ENCODE measurements at places on chromosomes 2 and 18.

GRCh38 chr2:182845794-182846417 is 20.5 kb downstream of the FRZB start:
- no peak for DNase-seq

- DNase-seq, result no peak
Measured at GRCh38 chr18:31056296-31056695, 13.8 kb upstream of the DSC3 start.

DNA sequence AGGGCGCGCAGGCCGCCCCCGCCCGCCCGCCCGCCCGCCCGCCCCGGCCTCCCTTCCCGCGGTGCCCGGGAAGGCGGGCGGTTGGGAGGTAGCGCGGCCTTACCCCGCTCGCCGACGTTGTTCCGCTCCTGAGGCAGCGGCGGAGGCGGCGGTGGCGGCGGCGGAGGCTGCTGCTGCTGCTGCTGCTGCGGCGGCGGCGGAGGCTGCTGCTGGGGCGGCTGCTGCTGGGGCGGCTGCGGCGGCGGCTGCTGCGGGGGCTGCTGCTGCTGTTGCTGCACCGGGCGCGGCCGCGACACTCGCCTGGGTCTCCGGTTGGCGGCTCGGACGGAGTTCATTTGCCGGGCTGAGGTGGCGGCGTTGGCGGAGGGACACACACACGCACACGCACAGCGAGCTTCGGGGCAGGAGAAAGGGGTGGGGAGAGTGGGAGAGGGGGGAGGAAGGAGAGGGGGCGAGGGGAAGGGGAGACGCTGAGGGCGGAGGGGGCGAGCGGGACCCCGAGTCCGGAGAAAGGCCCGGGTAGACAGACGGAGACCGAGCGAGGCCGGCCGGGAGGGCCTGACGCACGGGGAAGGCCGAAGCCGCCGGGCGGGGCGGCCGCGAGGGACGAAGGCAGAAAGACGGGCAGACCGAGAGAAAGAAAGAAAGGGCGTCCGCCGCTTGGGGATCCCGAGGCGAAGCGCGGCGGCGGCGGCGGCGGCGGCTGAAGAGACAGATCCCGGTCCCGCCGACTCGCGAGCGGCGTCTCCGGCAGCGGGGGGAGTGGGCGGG is 727 bp downstream of the FBXO11 start:
- DNase-seq, result peak; percentile 67

GRCh38 chr2:197079832-197080555 is 153.5 kb upstream of the PGAP1 start:
- DNase-seq, result no peak

DNA sequence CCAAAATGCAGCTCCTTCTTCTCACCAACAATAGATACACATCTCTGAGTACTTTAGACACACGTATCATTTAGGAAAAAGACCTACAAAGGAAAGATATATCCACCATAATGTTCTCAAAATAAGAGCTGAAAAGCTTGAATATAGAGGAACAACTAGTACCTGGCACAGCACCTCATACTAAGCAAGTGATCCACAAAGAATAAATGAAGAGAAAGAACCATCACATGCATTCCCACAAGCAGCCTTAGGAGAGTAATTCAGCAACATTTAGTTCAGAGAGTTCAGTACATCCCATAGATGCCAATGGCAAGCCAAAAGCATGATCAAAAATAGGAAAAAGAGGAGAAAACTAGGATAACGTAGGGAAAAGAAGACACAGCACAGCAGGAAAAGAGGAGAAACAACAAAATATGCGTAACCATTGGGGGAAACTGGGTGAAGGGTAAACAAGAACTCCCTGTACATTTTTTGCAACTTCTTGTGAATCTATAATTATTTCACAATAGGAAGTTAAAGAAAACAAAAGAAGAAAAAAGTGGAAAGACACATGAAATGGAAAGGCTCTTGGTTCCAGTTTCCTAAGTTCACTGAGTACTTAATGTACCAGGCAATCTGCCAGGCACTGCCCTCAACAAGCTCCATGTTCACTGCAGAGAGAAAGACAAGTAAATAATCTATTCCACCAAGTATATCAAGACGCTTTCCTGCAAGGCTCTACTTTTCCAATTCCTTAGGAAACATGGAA is 22.3 kb downstream of the CLASP1 start:
- DNase-seq, result no peak

DNA sequence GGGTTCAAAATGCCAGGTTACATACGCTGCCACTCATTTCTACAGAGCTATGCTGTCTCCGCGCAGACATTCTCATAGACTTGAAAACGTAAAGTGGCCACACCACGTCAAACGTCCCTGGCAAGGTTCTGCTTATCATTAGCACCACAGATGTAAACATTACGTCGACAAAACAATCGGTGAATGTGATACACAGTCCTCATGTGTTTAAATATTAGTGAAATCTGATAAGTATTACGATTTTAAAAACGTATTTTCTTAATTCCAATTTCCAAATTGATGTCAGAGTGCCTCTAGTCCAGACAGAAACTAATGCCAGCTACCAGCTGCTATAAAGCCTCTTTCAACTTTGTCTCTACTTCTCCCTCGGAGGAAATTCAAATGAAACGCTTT is 1.2 kb downstream of the STK17B start:
- DNase-seq, result peak; percentile 55

DNA sequence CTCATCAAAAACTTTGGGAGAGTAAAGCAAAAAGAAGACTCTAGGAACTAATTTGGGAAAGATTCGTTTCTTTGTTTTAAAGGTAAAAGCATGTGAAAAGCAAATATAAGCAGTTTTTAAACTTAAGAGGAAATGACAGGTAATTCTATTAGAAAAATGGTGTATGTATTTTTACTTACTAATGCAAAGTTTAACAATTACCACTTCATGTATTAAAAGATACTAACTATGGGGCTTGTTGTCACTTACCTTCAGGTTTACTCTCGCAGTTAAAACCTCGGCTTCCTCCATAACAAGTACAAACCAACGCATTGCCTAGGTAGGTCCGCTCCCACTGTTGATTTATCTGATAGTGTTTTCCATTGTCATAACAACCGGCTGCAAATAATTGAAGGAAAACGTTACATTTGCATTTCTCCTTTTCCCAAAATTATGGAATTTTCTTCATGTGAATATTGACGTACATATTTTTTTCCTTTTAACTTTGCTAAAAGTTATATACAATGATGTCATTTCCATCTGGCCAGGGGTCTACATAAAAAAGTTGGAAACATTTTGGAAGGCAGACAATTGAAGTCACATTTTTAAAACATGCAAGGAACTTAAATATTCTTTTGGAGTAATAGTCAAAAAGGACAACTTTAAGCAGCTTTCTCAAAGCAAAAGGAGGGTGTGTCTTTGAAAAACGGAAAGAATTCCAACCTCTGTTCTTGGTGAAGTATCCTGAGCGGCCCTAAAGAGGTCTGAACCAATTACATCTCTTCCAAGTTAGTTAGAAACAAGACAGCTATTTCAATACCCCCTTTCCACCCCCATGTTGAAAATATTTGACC is 1.2 kb downstream of the FN1 start:
- DNase-seq, result no peak

DNA sequence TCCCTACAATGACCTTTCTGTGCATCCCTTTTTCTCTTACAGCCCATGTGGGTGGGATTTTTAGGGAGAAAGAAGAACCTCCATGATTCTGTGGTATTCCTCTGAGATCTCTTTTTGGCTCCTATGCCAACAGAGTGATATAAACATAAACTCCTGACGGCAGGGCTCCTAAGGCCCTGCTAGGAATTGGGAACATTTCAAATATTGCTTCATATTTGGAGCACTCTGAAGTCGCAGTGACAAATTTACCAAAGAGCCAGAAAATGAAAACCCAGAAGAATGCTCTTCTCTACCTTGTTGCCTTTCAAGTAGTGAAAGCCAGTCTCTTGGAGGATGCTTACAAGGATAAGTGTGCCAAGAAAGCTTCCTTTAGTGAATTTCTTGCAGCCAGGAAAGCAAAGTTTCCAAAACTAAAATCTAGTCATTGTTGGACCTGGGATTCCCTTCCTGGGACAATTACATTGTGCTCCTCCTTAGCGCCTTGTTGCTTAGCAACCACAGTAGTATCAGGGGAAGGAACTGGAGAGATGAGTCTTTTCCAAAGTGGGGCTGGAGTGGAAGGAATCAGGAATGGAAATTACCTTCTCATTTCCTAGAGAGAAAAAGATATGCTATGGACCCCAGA is 7.3 kb upstream of the SETBP1 start:
- DNase-seq, result no peak

DNA sequence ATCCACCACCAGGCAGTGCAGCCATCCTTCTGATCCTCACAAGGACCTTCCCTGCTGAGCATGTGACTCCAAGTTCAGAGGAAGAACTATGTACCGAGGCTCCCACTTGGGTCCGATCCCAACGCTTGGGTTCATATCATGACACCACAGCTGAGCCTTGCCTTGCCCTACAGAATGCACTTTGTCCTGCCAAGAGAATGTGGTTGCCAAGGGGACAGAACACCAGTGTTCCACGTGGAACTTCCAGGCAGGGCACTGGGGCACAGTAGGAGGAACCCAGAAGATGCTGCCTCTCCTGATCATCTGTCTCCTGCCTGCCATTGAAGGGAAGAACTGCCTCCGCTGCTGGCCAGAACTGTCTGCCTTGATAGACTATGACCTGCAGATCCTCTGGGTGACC is at the start of gene TEX51:
TEX51 (plus strand) TSS at position 255 of the 400 bp plus-strand sequence; CDS start at position 284, 29 bp downstream.
- DNase-seq, result no peak

DNA sequence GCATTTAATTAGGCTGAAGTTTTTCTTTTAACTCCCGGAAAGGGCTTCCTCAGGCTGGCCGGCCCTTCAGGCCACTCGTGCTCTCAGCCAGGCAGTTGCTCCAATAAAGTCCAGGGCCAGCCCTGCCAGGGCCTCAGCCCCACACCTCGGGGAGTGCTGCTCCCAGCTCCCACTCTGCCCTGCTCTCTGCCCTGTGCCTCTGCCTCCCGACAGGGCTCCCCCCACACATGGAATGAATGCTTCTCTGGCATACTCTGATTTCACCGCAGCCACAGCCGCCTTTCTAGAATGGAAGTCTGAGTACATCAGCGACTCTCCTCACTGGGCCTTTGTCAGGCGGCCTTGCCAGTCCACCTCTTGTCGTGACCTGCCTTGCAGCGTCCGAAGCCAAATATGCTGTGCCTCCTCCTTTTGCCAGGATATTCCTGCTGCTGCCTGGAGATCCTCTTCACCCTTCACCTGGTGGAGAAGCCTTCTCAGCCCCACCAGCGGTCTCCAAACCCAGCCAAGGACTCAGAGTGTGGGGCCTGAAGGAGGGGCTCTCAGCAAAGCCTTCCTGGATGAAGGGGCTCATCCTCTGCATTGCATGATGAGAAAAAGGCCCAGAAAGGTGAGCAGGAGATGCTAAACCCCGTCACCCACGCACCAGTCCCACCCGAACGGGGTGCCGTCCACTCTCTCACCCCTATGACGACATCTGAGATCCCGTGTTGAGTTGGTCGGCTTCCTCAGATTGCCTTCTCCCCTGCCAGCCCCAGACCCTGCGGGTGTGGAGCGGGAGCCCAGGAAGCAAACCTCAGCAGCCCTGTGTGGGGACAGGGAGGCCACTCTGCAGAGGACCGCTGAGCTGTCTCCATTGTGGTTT is 472.7 kb upstream of the HS6ST1 start:
- no peak for DNase-seq

All from activated naive CD4-positive, alpha-beta T cell treated with Interleukin-2 at 50 U/mL for 16 hours (primary cell).